ENCODE measurements at places on chromosomes 7 and 10. TPM values are rescaled to one million over a fixed set of nuclear protein-coding genes. Genes with fewer than 3 reads are reported as not detected.

The FAM25G gene
- not detected for total RNA-seq

DNA sequence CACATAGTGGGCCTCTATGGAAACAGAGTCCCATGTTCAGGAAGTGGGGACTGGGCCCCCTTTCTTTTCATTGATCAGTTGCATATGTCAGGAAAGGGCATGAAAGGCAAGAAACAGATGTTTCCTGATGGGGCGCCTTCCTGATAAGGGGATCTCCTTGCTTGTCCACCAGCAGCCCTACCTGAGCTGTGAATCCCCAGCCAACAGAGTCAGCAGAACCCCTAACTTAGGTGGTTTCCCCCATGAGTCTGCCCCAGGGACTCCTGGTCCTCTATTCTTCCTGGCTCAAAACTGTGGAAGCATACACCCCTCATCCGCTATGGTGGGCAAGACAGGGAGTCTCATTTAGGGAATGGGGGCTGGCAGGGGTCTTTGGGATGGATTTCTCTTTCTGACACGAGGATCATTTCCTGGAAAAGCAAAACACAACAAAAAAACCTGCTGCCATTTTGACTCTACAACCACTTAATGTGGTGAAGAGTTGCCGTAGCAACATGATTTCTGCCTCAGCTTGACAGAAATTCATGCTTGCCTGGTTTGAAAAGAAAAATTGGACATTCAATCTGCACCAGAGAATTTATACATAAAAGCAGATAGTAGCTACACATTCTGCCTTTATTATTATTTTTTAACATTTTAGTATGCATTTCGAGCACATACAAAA is 119.8 kb downstream of the SPAG6 start:
- DNase-seq: no peak

DNA sequence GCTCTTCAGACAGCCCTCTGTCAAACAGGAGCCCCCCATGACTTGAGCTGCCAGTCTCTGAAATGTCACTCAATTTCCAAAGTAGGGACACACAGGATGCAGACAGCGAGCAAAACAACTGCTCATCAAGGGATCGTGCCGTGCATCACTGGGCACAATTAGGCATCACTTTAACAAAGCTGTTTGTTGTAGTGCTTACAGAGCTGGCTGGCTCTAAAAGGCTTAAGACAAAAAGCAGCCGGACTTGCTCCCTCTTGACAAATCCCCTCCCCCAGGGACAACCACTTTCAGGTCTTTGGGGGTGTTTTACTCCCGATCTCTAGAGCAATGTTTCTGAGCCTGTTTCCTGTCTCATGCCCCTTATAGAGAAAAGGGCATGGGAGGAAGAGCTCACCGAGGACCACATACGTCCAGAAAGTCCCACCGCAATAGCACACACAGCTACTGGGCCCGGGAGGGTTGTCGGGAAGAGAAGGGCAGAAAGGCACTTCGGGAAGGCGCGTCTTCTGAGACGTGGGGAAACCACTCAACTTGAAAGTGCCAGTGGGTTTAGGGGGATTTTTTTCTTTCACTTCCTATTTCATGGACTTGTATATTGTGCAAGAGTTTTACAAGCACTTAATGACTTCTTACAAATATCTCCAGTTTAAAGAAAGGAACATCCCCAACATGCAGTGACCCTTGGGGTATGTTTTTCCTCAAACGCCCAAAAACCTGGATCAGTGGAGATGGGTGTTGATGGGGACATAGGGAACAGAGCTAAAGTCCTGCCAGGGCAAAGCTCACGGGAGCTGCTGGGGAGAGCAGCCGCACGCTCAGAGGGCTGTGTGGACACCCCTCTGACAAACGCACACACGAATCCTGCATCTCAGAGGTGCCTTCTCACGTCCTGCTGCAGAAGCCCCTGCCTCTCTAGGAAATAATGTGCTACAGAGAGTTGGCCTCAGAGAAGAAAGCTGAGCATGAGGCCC is 27.1 kb downstream of the LRRC20 start:
- DNase-seq: no peak

GRCh38 chr7:23539494-23539907 is 7.7 kb upstream of the TRA2A start:
- no peak for DNase-seq

GRCh38 chr10:96610817-96611216 is 24.0 kb upstream of the TM9SF3 start:
- peak; percentile 66 for DNase-seq

The BCAP29 gene
- total RNA-seq: 39.2 TPM

- no peak for DNase-seq
These were observed 41.3 kb upstream of the FAM180A start for GRCh38 chr7:135789956-135790355.

DNA sequence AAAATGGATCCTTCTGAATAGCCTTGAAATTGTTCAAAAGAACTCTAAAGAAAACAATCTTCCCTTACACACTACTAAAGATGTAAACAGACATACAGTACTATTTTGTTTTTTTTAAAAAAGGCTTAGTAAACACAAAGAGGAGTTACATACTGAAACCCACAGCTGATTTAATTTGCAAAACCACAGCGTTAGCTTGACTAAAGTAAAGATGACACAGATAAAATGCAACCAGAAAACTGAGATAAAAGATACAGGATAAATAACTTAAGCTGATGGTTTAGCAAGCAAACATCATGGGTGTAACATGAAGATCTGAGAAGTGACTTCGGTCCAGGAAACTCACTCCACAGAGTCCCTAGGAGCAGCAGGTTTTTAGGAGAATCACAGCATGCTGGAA is 21.8 kb downstream of the PRKCQ start:
- no peak for DNase-seq

- no peak for DNase-seq
These were observed 179.4 kb downstream of the CDK14 start for GRCh38 chr7:90775383-90775965.

- peak; percentile 52 for DNase-seq
These were observed 181.6 kb upstream of the NEBL start for GRCh38 chr10:21078410-21079329.

GRCh38 chr10:7438196-7438986 is 27.6 kb upstream of the SFMBT2 start:
- no peak for DNase-seq

GRCh38 chr10:9547936-9548904 is 1469.5 kb upstream of the CELF2 start:
- DNase-seq: no peak

The FAM237B gene
- not detected for total RNA-seq

GRCh38 chr7:157502701-157503111 is 165.9 kb downstream of the DNAJB6 start:
- DNase-seq: no peak

The ING3 gene
- total RNA-seq: 14.4 TPM

The ABCA13 gene
- 2.8 TPM for total RNA-seq

- DNase-seq: no peak
These were observed 29.1 kb downstream of the GALNT11 start for GRCh38 chr7:152054367-152055230.

GRCh38 chr7:107998150-107998549 is 4.8 kb downstream of the LAMB1 start:
- no peak for DNase-seq

The NRP1 gene
- 76.2 TPM for total RNA-seq

DNA sequence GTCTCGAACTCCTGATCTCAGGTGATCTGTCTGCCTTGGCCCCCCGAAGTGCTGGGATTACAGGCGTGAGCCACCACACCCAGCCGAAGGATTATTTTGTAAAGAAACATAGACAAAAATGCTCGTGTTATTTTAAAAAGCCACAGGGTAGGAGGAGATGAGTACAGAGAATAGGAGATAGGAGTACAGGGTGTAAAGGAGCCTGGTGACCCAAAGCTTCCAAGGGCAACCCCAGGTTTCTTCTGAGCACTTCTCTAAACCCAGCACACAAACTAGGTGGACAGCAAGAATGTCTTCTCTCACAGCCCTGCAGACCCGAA is 54.7 kb downstream of the ZNF467 start:
- DNase-seq: no peak

The ZNF736 gene
- total RNA-seq: 32.4 TPM

- DNase-seq: no peak
These were observed 567 bp upstream of the EPO start for GRCh38 chr7:100719523-100720278.

DNA sequence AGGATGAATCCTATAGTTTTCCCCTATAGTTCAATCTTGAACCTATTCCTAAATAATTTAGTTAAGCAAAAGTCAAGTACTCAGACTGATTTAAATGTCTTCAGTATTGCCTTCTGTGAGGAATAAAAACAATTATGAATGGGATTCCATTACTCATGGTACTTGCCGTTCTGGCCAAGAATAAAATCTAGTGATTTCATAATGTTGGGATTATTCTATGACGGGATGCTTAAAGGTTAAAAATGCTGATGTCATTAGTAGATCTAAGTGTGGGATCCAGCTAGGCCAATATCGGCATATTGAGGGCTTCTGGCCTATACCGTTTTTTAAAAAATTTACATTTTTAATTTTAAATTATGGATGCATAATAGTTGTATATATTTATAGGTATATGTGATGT is 5.3 kb downstream of the BPGM start:
- DNase-seq: no peak

The VWDE gene
- 1.7 TPM for total RNA-seq

The SGPL1 gene
- 64.0 TPM for total RNA-seq

The AKR1C8 gene
- not detected for total RNA-seq

The PHKG1 gene
- 0.89 TPM for total RNA-seq

DNA sequence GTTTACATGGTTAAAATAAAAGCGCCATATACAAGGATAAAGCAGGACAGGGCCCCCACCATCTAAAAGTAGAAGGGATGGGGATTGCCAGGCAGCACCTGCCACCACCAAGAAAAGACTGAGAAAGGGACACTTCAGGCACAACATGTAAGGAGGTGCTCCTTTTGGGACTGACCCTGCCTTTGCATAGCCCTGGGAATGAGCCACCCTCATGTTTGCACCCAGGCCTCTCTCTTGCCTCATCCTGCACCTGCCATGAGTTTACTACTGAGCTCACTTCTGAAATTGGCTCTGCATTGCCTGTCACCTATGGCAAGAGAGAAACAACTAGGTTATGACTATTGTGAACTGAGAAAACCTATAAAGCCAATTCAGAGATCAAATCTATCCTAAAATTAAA is 489.7 kb downstream of the KCNMA1 start:
- DNase-seq: no peak

The PNLIP gene
- total RNA-seq: 5.4 TPM

DNA sequence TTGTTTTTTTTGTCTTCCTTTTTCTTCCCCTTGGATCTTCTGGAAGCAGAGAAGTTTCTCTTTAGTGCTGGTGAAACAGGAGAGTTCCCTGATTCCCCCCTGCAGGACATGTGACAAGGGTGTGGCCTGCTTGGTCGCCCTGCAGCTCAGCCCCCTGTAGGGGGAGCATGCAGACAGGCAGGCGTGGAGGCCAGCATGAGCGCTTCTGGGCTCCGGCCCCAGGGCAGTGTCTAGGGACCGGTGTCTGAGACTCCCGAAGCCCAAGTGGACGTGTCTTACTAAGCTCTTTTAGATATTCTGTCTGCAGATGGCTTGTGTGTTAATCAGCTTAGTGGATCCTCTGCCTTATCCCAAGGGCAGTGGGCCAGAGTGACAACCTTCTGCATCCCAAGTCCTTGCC is 26.1 kb downstream of the PRSS58 start:
- no peak for DNase-seq

The KDM7A gene
- total RNA-seq: 9.7 TPM

GRCh38 chr10:32055478-32056135 is 618 bp downstream of the KIF5B start:
- DNase-seq: peak; percentile 58

The OR6V1 gene
- total RNA-seq: not detected

The PBLD gene
- 8.0 TPM for total RNA-seq

DNA sequence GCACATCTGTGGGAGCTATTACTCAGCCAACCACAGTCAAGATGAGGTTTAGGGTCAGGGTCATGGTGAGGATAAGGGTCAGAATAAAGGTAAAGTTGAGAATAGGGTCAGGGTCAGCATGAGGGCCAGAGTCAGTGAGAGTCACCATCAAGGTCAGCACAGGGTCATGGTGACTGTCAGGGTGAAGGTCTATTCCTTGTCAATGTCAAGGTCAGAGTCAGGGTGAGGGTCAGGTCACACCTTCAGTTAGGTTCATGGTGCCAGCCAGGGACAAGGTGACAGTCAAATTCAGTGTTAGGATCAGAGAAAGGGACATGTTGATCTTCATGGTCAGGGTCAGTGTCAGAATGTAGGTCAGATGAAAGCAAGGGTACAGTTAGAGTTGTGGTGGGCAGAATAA is 14.1 kb downstream of the MRPS24 start:
- no peak for DNase-seq

- no peak for DNase-seq
These were observed 65.0 kb upstream of the PFKP start for GRCh38 chr10:3002304-3002703.

The CISD1 gene
- 34.2 TPM for total RNA-seq

DNA sequence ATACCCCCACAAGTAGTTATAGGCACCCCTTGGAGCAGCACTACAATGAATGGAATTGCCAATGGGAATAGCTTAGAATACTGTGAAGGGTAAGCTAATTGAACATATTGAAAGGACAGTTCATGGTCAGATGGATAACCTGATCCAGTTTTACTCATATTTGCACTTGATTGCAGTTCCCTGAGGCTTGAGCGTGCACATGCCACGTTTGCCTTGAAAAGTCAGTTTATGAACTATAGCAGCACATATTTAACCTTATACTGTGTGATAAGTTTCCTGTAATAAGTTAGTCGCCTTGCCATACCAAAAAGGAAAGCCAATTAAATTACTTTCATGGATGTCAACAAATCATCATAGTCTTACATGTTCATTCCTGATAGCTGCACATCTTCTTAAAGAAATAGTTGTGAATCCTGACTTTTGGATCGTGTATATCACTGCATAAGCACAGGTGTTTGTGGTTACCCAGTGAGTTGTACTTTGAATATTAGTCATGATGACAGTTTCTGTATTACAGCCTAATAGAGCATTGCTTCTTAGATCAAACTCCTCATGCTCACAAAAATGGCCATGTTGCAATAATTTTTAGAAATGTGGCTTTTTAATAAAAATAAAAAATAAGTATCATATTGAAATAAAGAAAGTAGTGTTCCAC is 21.6 kb downstream of the DNTT start:
- DNase-seq: no peak

DNA sequence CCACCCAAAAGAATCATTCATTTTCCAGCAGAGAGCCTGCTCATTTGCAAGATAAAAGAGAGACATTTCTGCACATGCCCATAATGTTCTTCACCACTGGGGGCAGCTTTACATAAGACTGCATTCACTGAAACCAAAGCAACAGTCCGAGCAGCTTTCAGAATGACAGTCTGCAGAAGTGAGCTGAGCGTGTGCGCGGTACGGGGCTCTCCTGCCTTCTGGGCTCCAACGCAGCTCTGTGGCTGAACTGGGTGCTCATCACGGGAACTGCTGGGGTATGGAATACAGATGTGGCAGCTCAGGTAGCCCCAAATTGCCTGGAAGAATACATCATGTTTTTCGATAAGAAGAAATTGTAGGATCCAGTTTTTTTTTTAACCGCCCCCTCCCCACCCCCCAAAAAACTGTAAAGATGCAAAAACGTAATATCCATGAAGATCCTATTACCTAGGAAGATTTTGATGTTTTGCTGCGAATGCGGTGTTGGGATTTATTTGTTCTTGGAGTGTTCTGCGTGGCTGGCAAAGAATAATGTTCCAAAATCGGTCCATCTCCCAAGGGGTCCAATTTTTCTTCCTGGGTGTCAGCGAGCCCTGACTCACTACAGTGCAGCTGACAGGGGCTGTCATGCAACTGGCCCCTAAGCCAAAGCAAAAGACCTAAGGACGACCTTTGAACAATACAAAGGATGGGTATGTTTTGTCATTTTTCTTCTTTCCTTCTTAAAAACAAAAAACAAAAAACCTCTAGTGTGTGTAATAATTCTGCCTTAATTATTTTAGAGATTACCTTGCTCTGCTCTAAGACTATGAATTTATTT is at the start of gene LRRTM3:
Gene LRRTM3, plus strand, starts transcription at position 141 of the 820 bp plus-strand sequence.
- peak; percentile 61 for DNase-seq

The PON2 gene
- 106 TPM for total RNA-seq

Measured in mucosa of gallbladder (tissue), 1 donor.